Stimulated activated naive CD8-positive, alpha-beta T cell treated with anti-CD3 and anti-CD28 coated beads, Interleukin-15, Interleukin-2, amounts not matched to agents 100 U/mL and 50 U/mL, for 24 hours (primary cell): ENCODE measurements at places on chromosomes 4 and X.
A peak's percentile ranks its signal among the peaks of the same experiment; 100 is the strongest.

GRCh38 chr4:145755802-145756201 lies 75.9 kb downstream of the C4orf51 start:
- peak; percentile 14 for DNase-seq

DNA sequence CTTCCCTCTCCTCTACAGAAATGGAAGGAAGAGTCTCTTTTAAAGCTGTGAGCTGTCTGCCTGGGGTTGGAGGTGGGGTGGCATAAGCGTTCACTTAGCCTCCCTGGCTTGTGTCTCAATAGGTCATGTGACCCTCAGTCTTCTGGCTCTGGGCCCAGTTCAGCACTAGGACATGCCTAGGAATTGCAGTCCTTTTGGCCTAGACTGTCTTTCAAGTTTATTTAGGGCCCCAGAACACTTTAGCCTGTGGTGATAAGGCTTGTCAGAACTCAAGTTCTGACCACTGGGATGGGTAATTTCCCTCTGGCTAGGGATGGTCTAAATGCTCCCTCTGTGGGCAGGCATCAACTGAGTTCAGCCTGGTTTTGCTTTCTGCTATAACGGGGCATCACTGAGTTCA lies 34.3 kb upstream of the ARMCX4 start:
- no peak for DNase-seq

GRCh38 chr4:108393890-108394472 lies 225.2 kb upstream of the LEF1 start:
- DNase-seq = no peak

DNA sequence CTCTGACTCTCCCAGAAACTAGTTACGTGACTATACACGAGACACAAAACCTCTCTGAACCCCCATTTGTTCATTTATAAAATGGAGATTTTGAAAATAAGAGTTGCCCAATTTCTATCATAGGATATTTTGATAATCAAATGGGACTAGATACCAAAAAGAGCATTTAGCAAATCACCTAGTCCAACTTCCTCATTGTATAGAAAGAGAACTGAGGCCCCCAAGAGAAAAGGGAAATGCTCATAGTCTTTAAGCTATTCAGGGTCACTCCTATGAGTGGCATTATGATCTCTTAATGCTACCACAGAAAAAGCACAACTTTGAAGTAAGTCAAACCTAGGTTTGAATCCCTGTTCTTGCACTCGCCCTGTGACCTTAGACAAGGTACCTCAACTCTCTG lies 62.7 kb downstream of the BMP15 start:
- DNase-seq = no peak

GRCh38 chr4:143251779-143252178 lies 67.1 kb downstream of the USP38 start:
- DNase-seq = no peak

DNA sequence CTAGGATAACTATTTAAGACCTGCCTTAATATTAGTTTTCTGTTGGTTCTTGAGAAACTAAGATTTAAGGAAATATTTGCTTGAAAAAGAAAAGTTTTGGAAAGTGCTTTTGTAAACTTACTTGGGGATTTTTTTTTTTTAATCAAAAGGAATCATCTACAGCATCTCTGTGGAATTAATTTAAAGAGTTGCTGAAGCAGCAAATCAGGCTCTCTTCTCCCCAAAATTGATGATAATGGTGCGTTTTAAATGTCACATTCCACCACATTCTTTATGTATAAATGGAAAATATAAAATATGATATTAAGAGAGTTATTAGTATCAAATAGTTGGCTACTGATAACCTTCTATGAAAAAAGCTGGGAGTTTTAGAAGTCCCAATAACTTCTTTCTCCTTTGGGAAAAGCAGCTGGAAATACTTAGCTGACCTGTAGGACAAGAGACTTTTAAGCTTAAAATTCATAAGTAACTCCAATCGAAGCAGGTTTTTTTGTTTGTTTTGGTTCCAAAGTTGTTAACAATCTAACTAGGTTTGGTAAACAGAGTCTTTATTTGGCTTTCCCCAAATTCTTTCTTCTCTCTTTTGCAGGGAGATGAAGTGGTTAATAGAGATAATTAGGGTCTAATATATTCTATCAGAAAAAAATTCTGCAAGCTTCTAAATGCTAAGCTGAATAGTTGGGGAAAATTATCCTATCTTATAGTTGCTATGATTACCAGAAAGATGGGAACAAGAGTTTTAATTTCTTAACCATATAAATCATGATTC lies 4.4 kb downstream of the KLF3 start:
- DNase-seq = no peak

GRCh38 chr4:188139671-188140070 lies 430 bp downstream of the TRIML1 start:
- no peak for DNase-seq

DNA sequence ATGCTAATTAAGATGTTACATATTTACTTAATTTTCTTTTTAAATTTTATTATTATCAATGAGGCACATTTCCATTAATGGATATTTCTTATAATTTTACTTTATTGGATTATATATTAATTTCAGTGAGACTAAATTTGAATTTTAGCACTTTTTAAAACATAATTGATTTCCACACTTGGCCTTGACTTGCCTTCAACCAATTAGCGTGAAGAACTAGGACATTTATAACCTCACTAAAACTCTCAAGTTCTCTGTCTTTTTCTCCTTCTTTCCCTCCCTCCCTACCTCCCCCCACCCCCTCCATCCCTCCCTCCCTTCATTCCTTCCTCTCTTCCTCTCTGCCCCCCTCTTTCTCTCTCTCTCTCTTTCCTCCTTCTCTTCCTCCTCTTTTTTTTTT lies 1618.1 kb downstream of the C4orf33 start:
- no peak for DNase-seq

GRCh38 chrX:150360331-150360730 lies 2.8 kb upstream of the MAMLD1 start:
- DNase-seq = no peak

- peak; percentile 29 for DNase-seq
These were observed 1.3 kb downstream of the CHST7 start for GRCh38 chrX:46574774-46575381.

DNA sequence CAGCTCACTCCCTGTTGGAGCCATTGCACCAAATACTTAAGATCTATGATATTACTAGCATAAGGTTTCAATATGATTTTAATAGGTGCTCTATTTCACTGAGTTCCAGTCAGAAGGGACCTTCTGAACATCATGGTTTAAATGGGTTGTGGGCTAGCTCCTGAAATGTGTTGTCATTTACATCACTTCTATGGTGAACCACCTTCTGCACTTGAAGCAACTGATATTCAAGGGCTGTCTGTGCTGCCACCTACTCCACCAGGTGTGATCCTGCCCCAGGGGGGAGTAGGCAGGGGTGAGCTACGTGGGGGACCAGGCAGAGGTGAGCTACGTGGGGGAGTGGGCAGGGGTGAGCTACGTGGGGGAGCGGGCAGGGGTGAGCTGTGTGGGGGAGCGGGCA lies 35.2 kb downstream of the RNF175 start:
- DNase-seq = no peak
